ENCODE measurements at places on chromosomes 2 and 18.

GRCh38 chr2:64143169-64144056 lies 807 bp downstream of the PELI1 start:
- DNase-seq = no peak

DNA sequence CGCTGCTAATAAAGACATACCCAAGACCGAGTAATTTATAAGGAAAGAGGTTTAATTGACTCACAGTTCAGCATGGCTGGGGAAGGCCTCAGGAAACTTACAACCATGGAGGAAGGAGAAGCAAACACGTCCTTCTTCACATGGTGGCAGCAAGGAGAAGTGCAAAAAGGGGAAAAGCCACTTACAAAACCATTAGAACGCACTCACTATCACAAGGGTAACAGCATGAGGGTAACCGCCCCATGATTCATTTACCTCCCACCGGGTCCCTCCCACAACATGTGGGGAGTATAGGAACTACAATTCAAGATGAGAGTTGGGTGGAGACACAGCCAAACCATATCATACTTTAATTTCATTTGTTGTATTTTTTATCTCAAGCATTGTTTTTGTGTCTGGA lies 67.5 kb downstream of the ATP9B start:
- no peak for DNase-seq

GRCh38 chr2:73284296-73285158 lies at the start of gene FBXO41:
TSS of gene FBXO41 (minus strand) at chr2:73284478. CDS start at chr2:73269630, 14,848 bp downstream.
- DNase-seq = peak; percentile 66

- no peak for DNase-seq
Observed at GRCh38 chr18:25990473-25990872, 99.9 kb downstream of the SS18 start.

DNA sequence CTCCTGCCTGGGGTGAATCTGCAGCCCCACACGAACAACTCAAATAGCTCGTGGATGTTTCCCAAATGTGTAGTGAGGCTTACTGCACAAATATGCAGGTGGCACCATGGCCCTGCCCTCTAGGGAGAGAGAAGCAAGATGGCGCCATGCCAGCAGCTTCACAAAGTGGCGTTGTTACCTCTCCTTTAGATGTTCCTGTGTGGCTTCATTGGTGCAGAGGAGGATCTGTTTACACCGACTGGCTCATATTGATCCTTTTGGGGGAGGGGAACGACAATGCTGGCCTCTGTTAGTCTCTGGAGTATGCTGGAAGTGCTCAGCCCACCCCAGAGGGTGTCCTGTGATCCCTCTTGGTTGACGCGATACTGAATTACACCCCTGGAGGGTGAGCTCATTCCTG lies 99.5 kb upstream of the GATA6 start:
- DNase-seq = no peak

DNA sequence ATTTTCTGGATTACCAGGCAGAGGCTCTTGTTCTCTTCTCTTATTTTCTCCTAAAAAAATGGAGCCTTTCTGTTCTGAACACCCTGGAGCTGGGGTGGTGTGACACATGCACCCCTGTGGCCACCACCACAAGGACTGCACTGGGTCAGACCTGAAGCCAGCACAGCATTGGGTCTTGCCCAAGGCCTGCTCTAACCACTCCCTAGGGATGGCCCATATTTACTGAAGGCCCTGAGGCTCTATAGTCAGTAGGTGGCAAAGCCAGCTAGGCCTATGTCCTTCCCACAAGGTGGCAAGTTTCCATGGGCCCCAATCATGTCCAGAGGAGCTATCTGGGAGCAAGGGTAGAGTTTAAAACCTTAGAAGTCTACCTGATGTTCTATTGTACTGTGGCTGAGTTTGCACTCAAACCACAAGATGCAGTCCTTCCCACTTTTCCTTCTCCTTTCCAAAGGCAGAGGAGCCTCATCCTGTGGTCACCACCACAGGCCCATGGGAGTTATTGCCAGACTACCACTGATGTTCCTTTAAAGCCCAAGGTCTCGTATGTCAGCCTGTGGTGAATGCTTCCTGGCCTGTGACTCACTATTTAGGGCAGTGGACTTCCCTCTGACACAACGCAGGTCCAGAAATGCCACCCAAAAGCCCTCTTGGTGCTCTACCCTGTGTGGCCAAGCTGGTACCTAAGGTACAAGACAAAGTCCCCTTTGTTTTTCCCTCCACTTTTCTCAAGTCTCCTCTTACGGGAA lies 15.0 kb upstream of the FMNL2 start:
- DNase-seq = no peak

GRCh38 chr2:128166746-128167353 lies 75.8 kb downstream of the UGGT1 start:
- no peak for DNase-seq

- no peak for DNase-seq
Observed at GRCh38 chr2:111169268-111169667, 48.6 kb downstream of the BCL2L11 start.

DNA sequence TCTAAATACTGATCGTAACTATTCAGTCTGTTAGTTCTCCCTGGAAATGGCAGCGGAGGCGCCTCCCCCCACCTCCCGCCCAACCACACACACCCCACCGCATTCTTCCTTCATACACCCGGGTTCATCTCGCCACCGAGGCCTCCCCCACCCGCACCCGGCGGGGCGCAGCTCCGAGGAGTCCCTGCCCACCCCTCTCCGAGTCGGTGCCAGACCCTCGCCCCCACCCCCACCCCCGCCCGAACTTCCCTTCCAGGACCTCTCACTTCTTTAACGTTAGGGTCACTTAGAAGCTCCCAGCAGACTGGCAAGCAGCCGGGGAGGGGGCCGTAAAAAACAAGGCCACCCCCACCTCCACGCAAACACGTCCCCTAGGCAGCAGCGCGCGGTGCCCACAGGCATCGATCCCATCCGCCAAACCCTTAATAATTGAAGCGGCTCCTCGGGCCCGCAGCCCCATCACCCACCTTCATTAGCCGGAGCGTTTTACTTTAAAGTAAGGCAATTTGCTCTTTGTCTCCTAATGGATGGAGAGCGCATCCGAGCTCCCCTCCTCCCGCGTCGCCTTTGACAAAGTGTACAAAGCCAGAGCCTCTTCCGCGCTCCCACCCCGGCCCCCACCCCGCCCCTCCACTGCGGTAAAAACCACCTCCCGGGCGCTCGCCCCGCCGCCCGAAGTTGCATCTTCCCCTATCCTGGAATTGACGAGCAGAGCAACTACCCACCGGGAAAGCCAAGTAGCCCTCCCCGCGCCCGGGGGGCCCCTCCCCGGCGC lies 624 bp downstream of the ZNF516 start:
- DNase-seq = no peak

- no peak for DNase-seq
Observed at GRCh38 chr2:230671117-230671516, 41.5 kb upstream of the CAB39 start.

GRCh38 chr2:36300697-36301096 lies 54.9 kb upstream of the CRIM1 start:
- no peak for DNase-seq

DNA sequence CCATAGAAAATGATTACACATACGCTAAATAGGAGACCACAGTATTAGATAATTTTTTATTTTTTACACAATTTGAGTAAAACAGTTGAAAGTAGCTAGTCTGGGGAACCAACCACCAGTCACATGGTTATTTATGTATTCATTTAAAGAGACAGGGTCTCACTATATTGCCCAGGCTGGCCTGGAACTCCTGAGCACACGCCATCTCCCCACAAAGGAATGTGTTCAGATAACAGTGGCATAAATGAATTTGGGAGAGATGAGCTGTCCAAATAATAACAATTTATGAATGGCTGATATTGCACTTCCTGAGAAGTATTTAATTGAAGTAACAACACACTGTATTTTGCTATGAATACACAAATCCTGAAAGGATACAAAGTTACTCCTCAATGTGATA lies 39.7 kb downstream of the KIDINS220 start:
- no peak for DNase-seq

- no peak for DNase-seq
Observed at GRCh38 chr2:42808301-42808700, 15.9 kb upstream of the HAAO start.

- DNase-seq = no peak
Observed at GRCh38 chr2:65742977-65743376, 310.6 kb upstream of the SPRED2 start.

- DNase-seq = no peak
Observed at GRCh38 chr2:71851094-71851750, 296.4 kb downstream of the CYP26B1 start.

- DNase-seq = no peak
Observed at GRCh38 chr18:35141567-35142274, 99.1 kb upstream of the ZNF397 start.

DNA sequence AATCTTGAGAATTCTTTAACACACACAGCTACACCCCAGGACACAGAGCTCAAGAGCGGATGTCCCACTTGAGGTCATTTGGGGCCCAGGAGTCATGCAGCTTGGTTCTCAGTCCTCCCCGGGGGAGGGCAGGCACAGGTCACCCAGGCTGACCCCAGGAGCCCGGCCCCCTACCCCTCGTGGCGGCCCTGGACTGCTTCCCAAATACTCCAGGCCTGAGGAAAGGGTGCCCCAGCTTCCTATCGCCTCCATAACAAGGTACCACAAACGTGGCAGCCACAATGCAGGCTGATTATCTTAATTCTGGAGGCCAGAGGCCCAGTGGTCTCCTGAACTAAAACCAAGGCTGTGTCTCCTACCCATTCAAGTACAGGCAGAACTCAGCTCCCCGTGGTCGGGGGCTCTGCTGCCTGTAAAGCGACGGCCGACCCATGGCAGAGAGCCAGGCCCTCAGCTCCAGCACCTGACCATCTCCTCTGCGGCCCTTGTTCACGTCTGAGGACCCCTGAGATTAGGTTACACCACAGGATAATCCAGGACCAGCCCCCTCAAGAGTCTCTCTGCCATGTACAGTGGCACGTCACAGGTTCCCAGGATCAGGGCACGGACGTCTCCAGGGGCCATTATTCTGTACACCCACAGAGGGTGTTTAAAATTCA lies 10.5 kb downstream of the SLC66A2 start:
- DNase-seq = no peak

DNA sequence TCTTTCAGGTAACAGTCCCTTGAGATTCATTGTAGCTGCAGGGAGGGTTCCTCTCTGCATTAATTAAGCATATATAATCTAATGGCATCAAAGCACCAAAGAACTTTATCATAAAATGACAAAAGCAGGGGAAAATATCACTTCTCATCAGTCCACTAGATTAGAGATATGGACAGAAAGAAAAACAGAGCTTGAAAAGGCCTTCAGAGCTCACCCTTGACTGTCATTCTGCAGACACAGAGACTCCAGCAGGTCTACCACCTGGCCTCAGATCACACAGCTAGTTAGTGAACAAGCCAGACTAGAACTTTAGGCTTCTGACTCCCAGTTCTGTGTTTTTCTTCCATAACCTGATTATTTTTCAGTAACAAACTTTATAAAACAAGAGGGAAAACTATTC lies 88.5 kb downstream of the FIGN start:
- no peak for DNase-seq

DNA sequence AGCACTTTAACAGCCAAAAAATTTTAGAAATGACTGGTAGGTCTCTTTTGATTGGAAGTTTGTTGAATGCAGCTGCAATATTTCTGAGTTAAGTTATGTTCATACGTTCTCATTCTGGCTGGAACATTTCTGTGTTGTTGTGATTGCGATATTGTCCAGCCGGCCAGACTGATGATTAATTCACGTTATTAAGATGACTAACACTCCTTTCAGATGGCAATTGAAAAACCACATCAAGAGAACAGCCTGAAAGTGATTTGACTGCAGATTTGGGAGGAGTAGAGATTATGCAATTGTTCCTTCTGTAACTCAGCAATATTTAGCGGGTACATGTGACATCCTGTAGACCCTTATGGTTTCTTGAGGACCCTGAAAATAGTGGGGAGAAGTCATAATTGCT lies 133.7 kb downstream of the FBXO15 start:
- DNase-seq = no peak

Measured in NCI-H1930 (cell line).